ENCODE measurements at places on chromosomes 12 and 14. TPM values are rescaled to one million over a fixed set of nuclear protein-coding genes. Genes with fewer than 3 reads are reported as not detected.

SLCO1B3 gene
- total RNA-seq: 15.3 TPM

CCDC175 gene
- total RNA-seq: not detected

SERPINA10 gene
- total RNA-seq: not detected

TMEM253 gene
- total RNA-seq: 0.85 TPM

C12orf75 gene
- total RNA-seq: 123 TPM

CYP46A1 gene
- 0.02 TPM for total RNA-seq

PHLDA1 gene
- 66.0 TPM for total RNA-seq

TBX3 gene
- 23.9 TPM for total RNA-seq

NOP9 gene
- 16.6 TPM for total RNA-seq

SMIM41 gene
- not detected for total RNA-seq

GCH1 gene
- 1.8 TPM for total RNA-seq

ENDOU gene
- not detected for total RNA-seq

CRIP1 gene
- total RNA-seq: 1,748 TPM

TAS2R43 gene
- total RNA-seq: not detected

RASSF9 gene
- total RNA-seq: 0.53 TPM

CPNE6 gene
- not detected for total RNA-seq

SMOC1 gene
- total RNA-seq: 19.5 TPM

KCNA5 gene
- total RNA-seq: not detected

All from A549 treated with RU486 at 1 μM for 4 hours (cell line).